ENCODE measurements at places on chromosomes 13 and 19.

- DNase-seq: no peak
These were observed 24.0 kb downstream of the RNF6 start for GRCh38 chr13:26198116-26198515.

DNA sequence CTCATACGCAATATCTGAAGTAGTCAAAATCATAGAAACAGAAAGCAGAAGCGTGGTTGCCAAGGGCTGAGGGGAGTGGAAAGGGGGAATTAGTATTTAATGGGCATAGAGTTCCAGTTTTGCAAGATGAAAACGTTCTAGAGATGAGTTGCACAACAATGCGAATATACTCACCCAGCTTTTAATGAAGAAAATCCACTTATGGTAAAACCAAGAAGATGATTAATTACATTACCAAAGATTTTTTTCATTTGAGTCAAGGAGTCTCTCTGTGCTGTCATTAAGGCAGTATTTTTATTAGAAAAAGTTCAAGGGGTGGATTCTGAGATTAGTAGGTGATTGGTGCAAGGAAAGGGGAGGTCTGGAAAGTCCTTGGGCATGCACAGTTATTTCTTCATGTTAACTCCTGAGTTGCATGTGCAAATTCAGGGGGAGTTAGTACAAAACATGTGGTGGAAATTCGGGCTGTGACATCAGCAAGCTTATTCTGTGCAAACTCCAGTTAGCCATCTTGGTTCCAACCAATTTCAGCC is 6.9 kb upstream of the CBY2 start:
- no peak for DNase-seq

- DNase-seq: no peak
These were observed 19.2 kb downstream of the SBNO2 start for GRCh38 chr19:1154731-1155351.

GRCh38 chr19:11673608-11674041 is 65.1 kb downstream of the ZNF823 start:
- no peak for DNase-seq

All from NCI-H1436 treated with DMSO at 0.1 percent for 48 hours (cell line).